ENCODE measurements at places on chromosomes 7 and 10. TPM values are rescaled to one million over a fixed set of nuclear protein-coding genes. Genes with fewer than 3 reads are reported as not detected.

DNA sequence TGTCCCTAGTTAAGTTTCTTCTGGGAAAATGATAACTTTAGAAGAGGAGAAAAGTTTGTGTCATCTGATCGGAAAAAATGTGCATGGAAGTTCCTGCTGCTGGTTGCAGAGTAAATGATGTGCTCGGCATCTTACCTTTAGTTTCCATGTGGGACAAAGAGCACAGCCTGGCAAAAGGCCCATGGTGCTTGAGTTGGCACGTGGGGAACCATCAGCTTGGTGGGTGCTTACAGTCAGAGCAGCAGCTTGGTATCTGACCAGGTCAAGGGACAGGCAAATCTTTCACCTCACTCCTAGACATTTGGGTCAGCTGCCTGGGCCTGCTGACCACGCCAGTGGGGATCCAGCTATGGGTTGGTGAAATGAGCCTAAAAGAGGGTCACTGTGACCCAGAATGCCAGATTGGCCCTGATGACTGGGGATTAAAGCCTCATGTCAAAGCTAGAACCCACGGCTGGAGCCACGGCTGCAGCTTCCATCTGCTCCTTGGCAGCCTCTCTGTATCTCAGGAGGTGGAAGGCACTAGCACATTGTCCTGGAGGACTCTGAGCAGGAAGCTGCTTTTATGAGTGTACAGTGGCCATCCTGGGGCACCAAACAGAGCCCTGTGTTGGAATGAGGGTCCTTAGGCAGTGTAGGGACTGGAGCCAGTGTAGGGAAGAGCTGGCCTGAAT is 24.7 kb downstream of the VWC2 start:
- no peaks in the 10 kb centered on the region for H3K4me1 ChIP-seq
- no peak overlapping the region for H3K4me3 ChIP-seq
- no peak for DNase-seq
- no peaks in the 10 kb centered on the region for H3K36me3 ChIP-seq

DNA sequence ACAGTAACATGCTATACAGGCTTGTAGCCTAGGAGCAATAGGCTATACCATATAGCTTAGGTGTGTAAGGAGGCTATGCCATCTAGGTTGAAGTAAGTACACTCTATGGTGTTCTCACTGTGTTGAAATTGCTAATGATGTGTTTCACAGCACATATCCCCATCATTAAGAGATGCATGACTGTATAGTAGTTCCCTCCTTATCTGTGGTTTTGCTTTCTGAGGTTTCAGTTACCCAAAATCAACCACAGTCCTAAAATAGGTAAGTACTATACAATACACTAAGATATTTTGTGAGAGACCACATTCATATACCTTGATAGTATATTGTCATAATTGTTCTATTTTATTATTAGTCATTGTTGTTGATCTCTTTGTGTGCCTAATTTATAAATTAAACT is 12.7 kb downstream of the FZD1 start:
- H3K36me3 ChIP-seq, result no peaks in the 10 kb centered on the region
- H3K4me3 ChIP-seq, result no peak overlapping the region
- H3K4me1 ChIP-seq, result no peaks in the 10 kb centered on the region
- no peaks in the 10 kb centered on the region for H3K27me3 ChIP-seq
- DNase-seq, result no peak

GRCh38 chr7:128398016-128398840 is 11.6 kb downstream of the IMPDH1 start:
- no peaks in the 10 kb centered on the region for H3K4me1 ChIP-seq
- H3K4me3 ChIP-seq, result no peak overlapping the region
- no peaks in the 10 kb centered on the region for H3K36me3 ChIP-seq
- peak; percentile 78 for DNase-seq
- no peaks in the 10 kb centered on the region for H3K27me3 ChIP-seq

GRCh38 chr10:517241-517830 is 172.1 kb downstream of the DIP2C start:
- H3K27ac ChIP-seq, result peak overlapping the region; percentile 26

GBX1 gene
- not detected for total RNA-seq

- H3K4me3 ChIP-seq, result no peak overlapping the region
- no peaks in the 10 kb centered on the region for H3K36me3 ChIP-seq
- peaks cover 11% of the 10 kb centered on the region for H3K4me1 ChIP-seq
- no peak overlapping the region for H3K27ac ChIP-seq
- no peak for DNase-seq
- no peaks in the 10 kb centered on the region for H3K27me3 ChIP-seq
These were observed 1082.4 kb downstream of the KCNMA1 start for GRCh38 chr10:76555067-76555670.

- H3K36me3 ChIP-seq, result no peaks in the 10 kb centered on the region
- H3K4me1 ChIP-seq, result peaks cover 50% of the 10 kb centered on the region
- H3K27ac ChIP-seq, result no peak overlapping the region
These were observed 245.9 kb downstream of the KCNMA1 start for GRCh38 chr10:77391605-77392235.

GRCh38 chr7:20959281-20959680 is 172.6 kb upstream of the SP8 start:
- no peak overlapping the region for H3K4me3 ChIP-seq
- no peak for DNase-seq
- peaks cover 12% of the 10 kb centered on the region for H3K4me1 ChIP-seq
- no peaks in the 10 kb centered on the region for H3K27me3 ChIP-seq
- H3K27ac ChIP-seq, result no peak overlapping the region
- no peaks in the 10 kb centered on the region for H3K36me3 ChIP-seq

DNA sequence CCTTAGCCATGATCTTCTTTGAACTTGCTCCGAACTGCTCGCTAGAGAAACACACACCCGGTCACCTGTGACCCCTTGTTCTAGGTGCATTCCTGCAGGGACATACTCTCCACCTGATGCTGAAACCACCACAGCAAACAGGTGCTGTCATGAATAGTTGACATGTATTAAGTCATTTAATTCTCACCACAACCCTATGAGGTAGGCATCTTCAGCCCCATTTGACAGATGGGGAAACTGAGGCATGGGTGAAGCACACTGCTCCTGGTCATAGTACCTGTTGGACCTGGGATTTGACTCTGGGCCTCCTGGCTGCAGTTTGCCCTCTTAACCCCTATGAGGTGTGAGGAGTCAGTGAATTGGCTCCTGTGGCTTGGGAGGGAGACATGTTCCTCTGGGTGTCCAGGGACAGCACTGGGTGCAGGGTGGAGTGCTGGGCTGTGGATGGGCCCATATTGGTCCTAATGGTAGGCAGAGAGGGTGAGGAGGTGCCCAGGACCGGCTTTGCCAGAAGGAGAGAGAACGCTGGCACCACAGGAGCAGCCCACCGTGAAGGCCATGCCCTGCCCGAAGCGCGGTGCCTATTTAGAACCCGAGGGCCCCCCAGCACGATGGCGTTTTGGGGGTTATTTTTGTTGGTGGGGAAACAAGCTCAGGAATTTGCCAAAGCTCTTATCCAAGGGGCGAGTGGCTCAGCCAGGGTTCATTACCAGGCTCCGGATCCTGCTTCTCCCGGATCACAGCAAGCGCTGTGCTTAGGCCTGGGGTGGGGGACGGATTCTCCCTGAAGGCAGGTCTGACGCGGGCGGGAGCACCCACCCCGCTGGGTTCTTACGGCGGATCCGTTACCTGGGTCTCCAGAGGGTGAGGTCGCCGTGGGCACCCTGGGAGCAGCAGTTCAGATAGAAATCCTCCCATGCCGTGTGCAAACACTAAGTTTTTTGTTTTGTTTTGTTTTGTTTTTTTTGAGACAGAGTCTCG is 52.3 kb downstream of the GLRX3 start:
- H3K36me3 ChIP-seq, result peaks cover 2% of the 10 kb centered on the region
- H3K4me1 ChIP-seq, result no peaks in the 10 kb centered on the region
- no peak for DNase-seq
- H3K4me3 ChIP-seq, result no peak overlapping the region
- H3K27me3 ChIP-seq, result no peaks in the 10 kb centered on the region
- H3K27ac ChIP-seq, result no peak overlapping the region

CCL24 gene
- not detected for total RNA-seq

DNA sequence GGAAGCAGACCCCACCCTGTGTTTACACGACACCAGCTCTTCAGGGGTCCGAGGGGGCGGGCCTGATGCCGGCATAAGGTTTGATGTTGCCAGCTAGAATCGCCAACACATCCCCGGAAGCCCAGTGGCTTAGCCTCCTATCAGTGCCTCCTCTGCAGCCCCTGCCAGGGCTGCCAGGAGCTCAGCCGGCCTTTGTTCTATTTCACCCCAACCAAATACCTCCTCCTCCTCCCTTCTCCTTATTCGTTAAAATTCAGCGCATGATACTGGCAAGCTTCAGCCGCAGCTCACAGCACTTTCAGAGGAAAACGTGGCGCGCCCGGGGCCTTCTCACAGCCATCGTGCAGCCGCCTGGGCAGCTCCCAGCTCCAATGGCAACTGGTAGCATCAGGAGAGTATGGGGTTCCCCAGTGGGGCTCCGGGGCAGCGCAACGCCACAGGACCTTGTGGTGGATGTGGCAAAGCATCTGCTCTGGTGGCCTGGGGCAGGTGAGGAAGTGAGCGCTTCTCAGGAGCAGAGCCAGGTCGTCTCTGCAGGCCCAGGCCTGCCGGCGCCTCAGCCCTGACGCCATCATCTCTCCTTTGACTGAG is 176.4 kb upstream of the RHEB start:
- H3K27ac ChIP-seq, result no peak overlapping the region
- H3K4me1 ChIP-seq, result peaks cover 38% of the 10 kb centered on the region
- no peaks in the 10 kb centered on the region for H3K36me3 ChIP-seq

GRCh38 chr7:149724661-149725425 is 48.5 kb downstream of the ZNF467 start:
- H3K27me3 ChIP-seq, result no peaks in the 10 kb centered on the region
- peaks cover 6% of the 10 kb centered on the region for H3K4me1 ChIP-seq
- H3K36me3 ChIP-seq, result no peaks in the 10 kb centered on the region
- H3K4me3 ChIP-seq, result no peak overlapping the region
- no peak for DNase-seq

GRCh38 chr7:157719705-157720655 is 383.2 kb downstream of the DNAJB6 start:
- H3K36me3 ChIP-seq, result no peaks in the 10 kb centered on the region
- H3K27ac ChIP-seq, result no peak overlapping the region
- H3K4me1 ChIP-seq, result no peaks in the 10 kb centered on the region

FAM237B gene
- total RNA-seq, result not detected

DNA sequence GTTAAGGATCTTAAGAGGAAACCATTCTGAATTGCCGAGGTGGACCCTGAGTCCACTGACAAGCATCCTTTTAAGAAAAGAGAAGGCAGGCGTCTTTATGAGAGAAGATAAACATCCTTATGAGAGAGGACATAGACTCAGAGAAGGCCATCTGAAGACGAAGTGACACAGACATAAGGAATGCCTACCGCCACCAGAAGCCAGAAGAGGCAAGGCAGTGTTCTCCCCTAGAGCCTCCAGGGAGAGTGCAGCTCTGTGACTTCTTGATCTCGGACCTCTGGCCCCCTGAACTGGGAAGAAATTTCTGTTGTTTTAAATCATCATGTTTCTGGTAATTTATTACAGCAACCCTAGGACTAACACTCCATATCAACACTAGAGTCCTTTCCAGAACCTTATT is 25.2 kb upstream of the ING3 start:
- no peak overlapping the region for H3K27ac ChIP-seq
- no peaks in the 10 kb centered on the region for H3K27me3 ChIP-seq
- no peaks in the 10 kb centered on the region for H3K36me3 ChIP-seq
- no peaks in the 10 kb centered on the region for H3K4me1 ChIP-seq

DNA sequence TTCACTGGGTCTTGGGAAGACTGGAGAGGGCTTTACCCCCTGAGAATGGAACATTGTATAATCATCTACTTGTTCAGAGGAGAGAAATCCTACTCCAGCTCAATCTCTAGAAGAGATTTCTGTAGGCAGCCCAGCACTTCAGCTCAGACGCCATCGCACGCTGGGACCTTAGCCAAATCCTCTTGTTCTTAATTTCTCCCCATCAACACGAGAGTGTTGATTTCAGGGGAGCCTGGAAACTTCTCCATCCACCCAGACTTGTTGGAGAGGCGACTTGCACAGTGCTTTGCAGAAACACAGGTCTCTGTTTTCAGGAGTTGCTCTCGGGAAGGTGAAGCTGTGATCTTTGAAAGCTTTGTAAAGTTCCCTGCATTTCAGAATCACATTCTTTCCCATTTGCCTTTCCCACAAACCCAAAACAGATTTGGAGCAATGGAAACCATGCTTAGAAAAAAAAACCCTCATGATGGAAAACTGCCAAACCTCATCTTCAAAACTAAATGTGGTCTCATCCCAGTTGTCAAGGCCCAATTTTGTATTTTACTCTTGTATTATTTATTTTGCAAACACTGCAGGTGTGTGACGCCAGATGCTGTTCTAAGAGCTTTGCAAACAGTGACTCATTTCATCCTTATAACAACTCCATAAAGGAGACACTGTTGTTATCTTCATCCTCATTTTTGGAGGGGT is 60.9 kb downstream of the CALML3 start:
- H3K4me1 ChIP-seq, result peaks cover 47% of the 10 kb centered on the region
- no peak for DNase-seq
- no peak overlapping the region for H3K4me3 ChIP-seq
- H3K36me3 ChIP-seq, result no peaks in the 10 kb centered on the region
- no peak overlapping the region for H3K27ac ChIP-seq

DNA sequence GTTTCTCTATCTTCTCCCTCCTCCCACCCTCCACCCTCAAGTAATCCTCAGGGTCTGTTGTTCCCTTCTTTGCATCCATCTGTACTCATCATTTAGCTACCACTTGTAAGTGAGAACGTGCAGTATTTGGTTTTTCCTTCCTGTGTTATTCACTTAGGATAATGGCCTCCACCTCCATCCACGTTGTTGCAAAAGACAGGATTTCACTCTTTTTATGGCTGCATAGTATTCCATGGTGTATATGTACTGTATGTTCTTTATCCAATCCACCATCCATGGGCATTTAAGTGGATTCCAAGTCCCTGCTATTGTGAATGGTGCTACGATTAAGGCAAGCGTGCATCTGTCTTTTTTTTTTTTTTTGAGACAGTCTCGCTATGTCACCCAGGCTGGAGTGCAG is 72.4 kb downstream of the PROSER2 start:
- H3K27me3 ChIP-seq, result no peaks in the 10 kb centered on the region
- no peak overlapping the region for H3K4me3 ChIP-seq

DNA sequence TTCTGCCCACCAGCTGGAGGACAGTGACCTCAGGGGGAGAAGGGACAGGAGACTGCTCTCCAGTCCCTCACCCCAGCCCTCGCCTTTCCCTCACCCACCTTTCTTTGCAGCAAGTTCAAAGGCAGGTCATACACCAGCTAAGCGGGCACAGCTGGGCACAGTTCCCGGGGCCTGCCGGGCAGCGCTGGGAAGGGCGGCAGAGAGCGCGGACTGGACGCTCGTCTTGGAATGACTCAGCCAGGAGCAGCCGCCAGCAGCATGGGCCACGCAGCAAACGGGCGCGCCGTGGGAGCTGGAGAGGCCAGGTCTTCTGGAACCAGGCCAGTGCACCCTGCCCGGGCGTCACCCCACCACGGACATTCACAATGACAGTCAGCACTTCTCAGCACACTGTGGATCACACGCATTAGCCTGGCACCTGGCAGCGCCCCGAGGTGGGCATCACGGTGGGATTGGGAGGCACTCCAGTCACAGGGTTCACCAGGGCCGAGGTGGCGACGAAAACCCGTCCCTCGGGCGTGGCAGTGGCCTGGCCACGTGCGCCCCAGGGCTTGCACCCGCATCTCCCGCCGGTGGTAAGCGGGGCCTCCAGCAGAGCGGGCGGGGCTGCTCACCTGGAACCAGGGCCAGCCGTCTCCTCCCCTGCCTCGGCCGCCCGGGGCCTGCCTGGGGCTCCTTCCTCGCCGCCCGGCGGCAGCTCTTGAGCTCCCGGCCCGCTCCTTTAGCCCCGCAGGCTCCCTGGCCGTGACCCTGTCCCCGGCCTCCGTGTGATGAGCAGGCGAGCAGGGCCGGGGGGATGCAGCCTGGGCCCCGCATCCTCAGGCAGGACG is 29.0 kb upstream of the WDFY4 start:
- H3K36me3 ChIP-seq, result no peaks in the 10 kb centered on the region
- no peak for DNase-seq

CPA2 gene
- 27.6 TPM for total RNA-seq

EEPD1 gene
- 2.1 TPM for total RNA-seq

- no peak for DNase-seq
- no peak overlapping the region for H3K27ac ChIP-seq
- H3K4me3 ChIP-seq, result no peak overlapping the region
- H3K36me3 ChIP-seq, result no peaks in the 10 kb centered on the region
These were observed 9.7 kb upstream of the ADCY1 start for GRCh38 chr7:45564485-45564884.

All from Caco-2 (cell line).